ENCODE measurements at places on chromosomes 1 and 21.

DNA sequence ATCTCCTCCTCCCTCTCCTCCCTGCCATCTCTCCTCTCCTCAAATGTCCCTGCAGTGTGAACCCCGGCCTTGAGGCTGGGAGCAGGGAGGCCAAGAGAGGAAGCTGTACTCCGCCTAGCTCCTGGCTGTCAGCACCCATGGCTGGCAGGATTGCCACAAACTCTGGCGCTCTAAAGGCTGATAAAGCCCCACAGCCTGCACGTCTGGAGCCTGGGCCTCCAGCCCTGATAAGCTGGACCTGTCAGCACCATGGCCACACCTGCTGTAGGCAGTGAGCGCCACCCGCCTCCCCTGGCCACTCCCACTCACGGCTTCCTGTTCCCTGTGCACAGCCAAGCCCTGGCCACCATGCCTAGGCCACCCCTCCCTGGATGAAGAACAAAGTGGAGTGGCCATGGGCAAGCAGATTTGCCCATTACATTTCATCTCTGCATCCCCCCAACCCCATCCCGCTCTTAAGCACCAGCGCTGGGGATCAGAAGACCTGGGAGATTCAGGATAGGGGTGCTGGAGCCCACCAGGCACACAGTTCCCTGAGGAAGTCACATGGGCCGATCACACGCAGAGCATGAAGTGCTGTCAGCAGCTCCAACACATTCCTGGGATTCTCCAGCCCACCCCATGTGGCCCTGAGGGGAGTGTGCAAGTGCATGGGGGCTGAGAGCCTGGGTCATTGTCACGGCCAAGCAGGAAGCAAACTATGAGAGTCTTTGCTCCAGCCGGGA is 24.2 kb upstream of the NPPB start:
- DNase-seq: no peak

DNA sequence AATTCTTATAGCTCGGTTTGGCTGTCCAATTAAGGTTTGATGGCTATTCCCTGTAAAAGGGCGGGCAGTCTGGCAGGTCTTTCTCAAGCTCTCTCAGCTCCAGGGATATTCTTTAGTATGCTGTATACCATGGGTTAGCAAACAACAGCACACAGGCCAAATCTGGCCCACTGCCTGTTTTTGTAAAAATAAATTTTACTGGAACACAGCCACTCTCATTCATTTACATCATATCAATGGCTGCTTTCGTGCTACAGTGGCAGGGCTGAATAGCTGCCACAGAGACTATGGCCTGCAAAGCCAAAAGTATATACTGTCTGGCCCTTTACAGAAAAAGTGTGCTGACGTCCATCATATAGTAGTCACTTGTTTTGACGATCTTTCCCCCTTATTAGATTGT is 32.0 kb downstream of the MACO1 start:
- no peak for DNase-seq

- DNase-seq: no peak
These were observed 24.5 kb downstream of the PROK1 start for GRCh38 chr1:110475362-110476027.

DNA sequence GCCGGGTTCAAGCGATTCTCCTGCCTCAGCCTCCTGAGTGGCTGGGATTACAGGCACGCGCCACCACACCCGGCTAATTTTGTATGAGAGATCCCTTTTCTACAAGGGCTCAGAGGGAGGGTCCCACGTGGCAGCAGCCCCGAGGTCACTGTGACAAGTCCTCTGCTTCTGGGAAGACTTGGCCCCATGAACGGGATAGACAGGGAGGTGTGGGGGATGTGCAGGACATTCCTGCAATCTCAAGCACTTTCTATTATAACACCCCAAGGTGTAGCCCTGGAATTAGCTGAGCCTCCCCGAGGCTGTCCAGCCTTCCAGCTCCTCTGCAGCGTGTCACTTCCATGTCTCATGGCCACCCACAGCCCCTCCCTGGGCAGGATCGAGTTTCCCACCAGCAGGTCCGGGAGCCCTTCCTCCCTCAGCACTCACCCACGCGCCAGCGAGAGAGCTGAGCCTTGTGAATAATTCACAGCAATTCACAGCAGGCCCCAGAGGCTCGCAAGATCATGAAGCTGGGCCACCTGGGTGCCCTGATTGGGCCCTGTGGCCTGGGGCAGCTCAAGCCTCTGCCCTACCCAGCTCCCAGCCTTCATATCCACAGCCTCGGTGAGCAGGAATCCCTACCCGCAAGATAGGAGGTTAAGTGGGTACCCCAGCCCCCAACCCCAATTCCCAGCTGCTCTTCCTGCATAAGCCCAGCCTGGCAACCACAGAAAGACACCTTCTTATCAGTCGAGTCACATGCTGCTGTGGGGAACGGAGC is 22.8 kb upstream of the RNU1-4 start:
- no peak for DNase-seq

DNA sequence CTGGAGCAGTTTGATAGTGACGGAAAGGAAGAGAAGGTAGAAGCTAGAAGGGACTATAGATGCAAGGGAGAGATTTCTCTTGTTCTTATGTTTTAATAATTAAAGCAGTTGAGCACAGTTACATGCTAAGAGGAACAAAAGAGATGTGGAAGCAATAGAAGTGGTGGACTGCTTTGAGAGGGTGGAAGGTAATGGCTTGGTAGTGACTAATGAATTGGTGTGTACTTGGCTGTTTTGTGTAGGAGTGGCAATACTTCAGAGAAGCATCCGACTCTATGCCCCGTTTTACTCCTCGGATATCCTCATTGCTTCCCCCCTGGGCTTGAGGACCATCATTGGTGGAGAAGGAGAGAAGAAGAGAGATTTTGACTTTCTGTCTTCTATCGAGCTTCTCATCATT is 12.8 kb downstream of the UTP25 start:
- no peak for DNase-seq

DNA sequence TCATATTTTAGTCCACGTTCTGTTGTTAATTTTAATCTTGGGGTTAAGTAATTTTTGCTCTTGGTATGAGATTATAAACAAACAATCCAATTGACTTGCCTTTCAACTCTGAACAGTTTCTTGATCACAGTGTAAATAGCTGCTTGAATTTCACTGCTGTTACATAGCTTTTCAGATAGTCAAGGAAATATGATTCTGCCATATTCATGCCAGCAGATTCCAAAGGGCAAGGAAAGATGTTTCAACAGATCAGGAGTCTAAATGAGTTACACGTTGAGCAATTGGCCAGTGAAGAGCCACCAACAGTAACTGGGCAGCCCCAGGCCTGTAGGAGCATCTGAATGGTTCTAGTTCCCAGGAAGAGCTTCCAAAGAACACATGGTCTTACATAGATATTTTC is 93.6 kb downstream of the LEPR start:
- DNase-seq: no peak

- no peak for DNase-seq
These were observed 940.6 kb downstream of the TTLL7 start for GRCh38 chr1:83058327-83058726.

DNA sequence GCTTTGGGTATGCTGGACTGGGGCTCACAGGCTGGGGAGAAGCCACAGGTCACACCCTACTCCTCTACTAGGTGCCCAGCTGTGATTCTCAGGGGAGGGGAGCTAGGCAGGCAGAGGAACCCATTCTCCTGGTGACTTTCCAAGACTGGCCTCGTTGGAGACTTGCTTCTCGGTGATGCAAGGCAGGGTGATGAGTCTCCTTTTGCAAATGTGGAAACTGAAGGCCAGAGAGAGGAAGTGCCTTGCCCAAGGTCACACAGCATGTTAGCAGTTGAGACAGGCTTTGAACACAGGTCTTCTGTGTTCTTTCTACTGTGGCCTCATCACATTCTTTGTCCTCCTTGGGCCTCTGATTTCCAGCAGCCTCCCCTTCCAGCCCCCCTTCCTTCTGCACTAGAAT is 20.5 kb upstream of the C1QA start:
- no peak for DNase-seq

- DNase-seq: no peak
These were observed 230.9 kb downstream of the DUSP10 start for GRCh38 chr1:221510793-221511503.

- DNase-seq: no peak
These were observed 70.2 kb downstream of the SH3GLB1 start for GRCh38 chr1:86774305-86775295.

DNA sequence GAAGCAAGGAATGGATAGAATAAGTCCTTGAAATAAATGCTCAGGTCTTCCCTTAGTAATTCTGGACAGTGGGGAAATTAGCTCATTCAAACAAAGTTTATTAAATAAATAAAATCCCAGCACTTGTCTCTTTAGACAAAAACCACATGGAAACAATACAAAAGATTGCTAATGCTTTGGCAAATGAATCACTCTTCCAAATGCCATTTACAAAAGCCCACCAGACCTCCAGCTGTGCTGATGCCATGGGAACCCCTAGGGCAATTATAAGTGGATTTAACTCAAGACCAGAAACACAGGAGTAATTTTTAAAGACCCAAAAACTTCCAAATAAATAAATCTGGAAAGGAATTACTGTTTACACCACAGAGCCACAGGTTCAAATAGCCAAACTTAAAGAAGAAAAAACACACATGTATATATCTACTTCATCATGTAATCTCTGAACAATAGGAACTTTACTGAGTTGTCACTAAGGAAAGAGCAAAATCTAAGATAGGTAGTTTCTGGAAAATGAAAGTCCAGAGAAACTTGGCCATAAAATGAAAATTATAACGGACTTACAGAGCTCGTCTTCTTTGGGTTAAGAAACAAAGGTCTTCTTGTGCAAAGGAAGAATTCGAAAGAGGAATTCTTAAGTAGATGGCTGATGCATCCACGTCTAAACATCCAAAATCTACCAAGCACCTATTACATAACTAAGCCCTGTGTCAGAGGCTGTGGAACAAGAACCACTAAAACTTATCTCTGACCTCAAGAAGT is 399.4 kb downstream of the SMYD3 start:
- no peak for DNase-seq

GRCh38 chr1:24105368-24106160 is 6.4 kb downstream of the MYOM3 start:
- no peak for DNase-seq

DNA sequence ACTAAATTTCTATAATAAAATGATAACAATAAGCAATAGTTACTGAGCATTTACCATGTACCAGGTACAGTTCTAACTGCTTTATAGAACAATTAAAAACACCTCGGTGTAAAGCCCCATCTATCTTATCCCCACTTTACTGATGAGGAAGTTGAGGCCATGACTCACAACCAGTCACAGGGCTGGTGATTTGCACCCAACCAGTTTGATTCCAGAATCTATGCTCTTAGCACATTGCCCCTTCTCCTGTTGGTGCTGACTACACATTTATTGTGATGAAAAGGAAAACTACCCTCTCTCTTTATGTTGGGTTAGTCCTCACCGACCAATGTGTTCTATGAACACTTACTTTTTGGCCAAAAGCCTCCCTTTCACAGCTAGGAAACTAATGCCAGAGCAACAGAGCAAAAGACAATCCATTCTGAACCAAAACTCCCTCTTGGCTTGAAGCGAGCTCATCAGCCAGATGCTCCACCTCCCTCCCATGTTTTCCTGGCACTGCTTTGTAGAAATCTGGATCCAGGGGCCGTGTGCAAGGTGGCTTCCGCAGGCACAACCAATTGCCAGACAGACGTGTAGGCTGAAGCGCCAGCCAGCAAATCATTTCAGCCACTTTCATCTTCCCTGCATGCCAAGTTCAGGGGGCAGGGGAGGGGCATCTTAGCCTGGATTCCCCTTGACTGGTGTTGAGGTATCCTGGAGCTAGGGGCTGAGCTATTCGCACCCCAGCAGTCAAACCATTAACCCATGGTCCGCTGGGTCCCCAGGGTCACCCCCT is 32.0 kb upstream of the SLC30A1 start:
- DNase-seq: no peak

DNA sequence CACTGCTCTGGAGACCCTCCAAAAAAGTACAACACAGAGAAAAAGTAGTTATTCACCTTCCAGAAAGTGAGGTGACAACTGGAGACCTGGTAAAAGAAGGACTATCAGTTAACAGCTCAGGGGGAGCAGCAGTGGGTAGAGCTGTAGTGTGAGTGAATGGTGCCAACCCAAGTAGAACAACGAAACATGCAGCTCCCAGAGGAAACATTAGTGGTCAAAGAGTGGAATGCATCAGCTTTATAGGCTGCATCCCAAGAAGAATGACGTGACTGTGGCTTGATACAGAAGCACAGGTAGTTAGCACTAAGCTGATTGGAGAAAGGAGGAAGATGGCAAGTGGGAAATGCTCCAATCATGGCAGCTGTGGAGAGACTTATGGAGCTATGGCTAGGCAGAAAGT is 275.7 kb upstream of the CAMK1G start:
- DNase-seq: no peak

GRCh38 chr1:67766141-67766978 is 66.9 kb downstream of the GNG12 start:
- DNase-seq: no peak

DNA sequence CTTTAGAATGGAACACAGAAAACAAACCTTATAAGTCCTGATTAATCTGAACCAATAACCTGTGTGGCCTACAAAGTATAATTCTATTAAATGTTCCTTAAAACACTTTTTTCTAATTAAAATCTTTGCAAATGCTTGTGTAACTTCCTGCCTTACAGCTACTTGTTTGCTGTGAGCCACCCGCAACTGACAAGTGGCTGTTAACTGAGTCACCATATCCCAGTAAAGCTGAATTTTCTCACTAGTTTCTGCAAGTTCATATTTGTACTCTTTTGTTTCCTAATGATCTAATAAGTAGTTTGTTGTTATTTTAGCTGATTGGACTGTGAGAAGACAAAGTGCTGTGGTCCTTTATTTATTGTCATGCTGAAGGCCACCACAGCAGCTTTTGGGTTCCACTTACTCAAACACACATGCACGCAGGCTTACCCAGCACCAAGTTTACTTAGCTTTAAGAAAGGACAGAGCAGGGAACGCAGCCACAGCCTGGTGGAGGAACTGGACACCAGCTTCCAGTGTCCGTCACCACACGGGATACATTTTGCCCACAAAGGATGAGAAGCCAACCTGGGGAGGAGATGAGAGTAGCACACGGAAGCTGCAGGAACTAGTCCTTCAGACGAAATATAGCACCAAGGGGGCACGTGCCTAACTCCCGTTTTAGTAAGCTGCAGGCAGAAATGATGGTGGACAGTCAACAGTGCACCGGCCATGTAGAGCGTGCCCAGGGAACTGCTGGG is 47.8 kb downstream of the LCA5L start:
- no peak for DNase-seq

DNA sequence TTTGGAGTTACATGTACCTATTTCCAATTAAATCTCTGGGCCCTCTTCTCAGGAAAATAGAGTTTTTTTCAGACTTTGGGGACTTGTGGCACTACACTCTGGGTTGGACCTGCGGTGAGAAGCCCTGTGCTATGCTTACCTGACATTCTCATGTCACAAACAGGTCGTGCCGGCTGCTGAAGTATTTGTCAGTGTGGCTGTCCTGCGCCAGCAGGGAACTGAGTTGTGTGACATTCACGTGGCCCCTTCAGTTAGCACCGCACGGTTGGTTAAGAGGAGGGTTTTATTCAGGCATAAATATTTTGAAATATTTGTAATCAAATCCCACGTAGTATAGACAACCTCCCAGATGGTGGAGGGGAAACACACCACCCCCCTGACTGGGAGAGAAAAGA is 6.3 kb upstream of the COL6A2 start:
- no peak for DNase-seq

- DNase-seq: no peak
These were observed 867.8 kb downstream of the TTLL7 start for GRCh38 chr1:83130886-83131691.
